Stimulated activated CD4-positive, alpha-beta T cell treated with anti-CD3 and anti-CD28 coated beads, Interleukin-1b, Interleukin-23, amount 100 ng/mL, for 1 hour (primary cell): ENCODE measurements at places on chromosomes 2 and 18.

- no peak for DNase-seq
These were observed 27.1 kb upstream of the MAP3K20 start for GRCh38 chr2:173048522-173048896.

- DNase-seq = no peak
These were observed 13.3 kb downstream of the LYG2 start for GRCh38 chr2:99242151-99242550.

DNA sequence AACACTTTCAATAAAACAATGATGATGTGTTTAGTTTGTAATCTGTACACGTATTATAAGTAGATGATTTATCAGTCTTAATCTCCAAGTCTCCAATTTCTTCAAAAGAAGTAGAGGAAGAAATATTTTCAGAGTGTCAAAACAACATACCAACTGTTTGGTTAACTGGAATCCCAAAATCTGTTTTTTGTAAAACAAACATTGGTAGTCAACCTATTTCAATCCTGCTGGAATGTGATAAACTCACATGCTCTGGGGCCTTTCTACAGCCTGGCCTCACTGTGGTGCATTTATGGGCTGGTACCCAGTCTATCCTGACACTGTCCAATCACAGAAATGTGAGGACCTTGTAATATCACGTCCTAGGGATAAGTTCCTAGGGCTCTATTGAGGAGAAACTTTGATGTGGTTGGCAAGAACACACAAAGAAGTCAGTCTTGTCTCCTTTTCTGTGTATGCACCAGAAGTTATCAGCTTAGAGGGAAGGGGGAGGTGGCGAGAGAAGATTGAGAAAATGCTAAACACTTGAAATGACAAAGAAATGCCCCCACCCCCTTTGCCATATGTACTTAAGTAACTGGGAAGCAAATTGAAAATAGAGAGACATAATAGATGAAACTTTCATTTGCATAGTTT lies 47.2 kb downstream of the PRKRA start:
- no peak for DNase-seq

GRCh38 chr18:63783394-63783793 lies 8.2 kb downstream of the SERPINB7 start:
- no peak for DNase-seq

DNA sequence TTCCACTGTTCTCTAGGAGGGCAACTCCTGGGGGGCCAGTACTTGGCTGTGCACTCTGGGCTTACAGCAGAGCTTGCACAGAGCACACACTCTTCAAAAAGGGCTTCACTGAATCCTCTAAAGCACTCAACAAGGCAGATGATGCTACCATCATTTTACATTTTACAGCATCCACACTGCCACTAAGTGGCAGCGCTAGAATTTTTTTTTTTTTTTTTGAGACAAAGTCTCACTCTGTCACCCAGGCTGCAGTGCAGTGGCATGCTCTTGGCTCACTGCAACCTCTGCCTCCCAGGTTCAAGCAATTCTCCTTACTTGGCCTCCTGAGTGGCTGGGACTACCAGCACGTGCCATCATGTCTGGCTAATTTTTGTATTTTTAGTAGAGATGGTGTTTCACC lies 8.6 kb downstream of the AMMECR1L start:
- no peak for DNase-seq

DNA sequence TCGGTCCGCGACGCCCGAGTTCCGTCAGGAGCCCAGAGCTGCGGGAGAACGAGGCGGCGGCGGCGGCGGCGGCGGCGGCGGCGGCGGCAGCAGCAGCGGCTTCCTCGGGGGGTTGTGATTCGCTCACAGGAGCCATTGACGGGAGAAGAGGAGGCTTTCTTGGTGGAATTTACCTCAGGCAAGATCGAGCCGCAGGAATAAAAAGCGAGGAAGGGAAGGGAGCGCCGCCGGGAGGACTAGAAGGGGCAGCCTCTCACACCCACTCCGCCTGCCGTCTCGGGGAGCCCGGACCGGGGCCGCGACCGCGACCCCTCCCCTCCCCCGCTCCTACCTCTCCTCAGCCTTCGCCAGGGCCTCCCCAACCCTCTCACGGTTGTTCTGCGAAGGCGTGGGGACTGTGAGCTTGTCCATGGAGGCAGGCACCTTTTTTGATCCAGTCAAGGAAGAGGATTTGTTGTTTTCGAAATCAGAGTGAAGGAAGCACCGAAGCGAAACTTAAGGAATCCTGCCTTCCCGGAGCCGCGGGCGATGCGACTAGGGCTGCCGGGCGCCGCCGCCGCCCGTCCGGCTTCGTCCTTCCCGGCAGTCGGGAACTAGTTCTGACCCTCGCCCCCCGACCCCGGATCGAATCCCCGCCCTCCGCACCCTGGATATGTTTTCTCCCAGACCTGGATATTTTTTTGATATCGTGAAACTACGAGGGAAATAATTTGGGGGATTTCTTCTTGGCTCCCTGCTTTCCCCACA lies 506 bp downstream of the BMPR2 start:
- no peak for DNase-seq

DNA sequence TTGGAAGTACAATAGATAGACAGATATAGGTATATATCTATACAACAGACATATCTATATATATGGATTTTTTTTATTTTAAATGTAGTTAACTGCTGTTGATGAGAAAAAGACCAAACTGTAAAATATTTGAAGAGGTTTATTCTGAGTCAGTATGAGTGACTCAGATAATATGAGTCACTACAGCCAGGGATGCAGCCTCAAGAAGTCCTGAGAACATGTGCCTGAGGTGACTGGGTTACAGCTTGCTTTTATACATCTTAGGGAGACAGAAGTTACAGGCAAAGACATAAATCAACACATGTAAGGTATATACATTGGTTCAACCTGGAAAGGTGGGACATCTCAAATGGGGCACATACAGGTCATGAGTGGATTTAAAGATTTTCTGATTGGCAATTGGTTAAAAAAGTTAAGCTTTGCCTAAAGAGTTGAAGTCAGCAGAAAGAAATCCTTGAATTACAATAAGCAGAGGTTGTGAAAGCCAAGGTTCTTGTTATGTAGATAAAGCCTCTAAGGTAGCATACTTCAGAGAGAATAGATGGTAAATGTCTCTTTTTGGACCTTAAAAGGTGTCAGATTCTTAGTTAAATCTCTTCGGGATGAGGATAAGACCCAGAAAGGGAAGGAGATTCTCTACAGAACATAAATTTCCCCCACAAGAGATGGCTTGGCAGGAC lies 149.9 kb downstream of the RBM43 start:
- DNase-seq = no peak

DNA sequence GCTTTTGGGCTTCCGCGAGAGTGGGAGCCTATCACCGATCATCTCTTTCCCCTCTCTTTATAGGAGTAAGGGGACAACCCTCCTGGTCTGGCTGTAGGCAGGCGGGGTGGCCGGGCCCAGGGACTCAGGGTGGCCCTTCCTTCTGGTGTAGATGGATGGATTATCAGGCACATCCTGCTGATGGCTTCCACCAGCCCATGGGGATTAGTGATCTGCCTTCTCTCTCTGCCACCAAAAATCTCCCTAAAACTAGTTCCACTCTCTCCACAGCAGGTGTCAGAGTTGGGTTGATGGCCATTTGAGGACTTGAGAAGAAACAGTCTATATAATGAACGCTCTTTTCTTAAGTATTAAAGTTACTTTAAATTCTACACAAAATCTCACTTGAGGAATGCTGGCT lies 37.4 kb downstream of the NCK2 start:
- no peak for DNase-seq

- DNase-seq = no peak
These were observed 501.8 kb upstream of the SALL3 start for GRCh38 chr18:78477840-78478239.

DNA sequence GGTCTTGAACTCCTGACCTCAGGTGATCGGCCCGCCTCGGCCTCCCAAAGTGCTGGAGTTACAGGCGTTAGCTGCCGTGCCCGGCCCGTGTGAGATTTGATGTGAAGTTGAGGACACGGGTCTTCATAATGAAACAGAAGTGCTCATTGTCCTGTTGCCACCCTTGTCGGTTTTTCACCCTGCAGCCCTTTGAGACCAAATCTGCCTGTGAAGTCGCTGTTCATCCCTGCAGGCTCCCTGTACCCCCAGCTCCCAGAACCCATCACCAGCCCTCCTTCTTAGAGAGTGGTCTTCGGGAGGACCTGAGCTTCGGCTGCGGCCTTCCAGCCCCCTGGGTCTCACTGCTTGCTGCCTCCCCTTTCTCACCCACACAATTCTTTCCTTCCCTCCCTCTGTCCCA lies 325.2 kb downstream of the GBX2 start:
- DNase-seq = no peak

DNA sequence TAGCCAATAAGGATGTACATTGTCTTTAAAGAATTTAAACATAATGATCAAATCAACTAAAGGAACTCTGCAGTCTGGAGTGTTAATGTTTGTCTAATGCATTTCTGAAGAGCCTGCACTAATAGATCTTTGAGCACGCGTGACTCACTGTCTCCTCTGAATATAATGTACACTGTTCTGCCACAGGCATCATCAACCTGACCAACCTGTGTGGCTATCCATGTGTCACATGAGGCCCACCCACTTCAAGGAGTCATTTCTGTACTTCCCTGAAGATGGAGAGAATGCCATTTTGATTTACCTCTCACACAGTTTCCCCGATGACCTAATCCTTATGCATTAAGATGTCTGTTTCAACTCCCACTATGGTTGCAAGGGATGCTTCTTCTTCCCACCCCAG lies 434.0 kb upstream of the SPHKAP start:
- DNase-seq = no peak

DNA sequence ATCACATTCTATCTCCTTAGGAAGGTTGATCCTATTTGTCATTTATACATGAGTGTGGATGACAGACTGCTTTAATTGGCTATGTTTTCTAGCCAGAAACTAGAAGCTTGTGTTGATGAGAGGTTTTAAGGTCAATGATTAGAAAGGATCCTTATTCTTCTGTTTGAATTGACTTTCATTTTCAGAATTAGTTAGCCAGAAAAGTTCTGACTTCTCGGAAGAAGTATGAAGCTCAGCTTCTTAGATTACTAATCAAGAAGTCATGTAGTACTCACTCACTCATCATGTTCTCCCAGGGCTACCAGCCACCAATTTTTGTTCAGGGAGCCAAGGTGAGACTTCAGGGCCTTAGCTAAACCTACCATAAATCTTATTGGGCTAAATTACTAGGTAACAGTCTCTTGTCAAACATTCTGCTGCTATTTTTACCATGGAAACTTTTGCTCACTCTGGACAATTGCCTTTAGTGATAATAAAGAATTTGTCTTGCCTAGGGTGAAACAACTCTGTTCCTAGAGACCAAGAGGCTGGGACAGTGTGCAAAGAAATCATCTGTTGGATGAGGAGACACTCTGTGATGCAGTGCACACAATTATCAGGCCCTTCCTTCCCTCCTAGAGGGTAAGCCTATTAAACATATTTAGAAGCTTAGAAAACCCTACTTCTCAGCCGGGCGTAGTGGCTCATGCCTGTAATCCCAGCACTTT lies 111.6 kb upstream of the DNMT3A start:
- DNase-seq = no peak

GRCh38 chr18:71505526-71505925 lies 1038.6 kb downstream of the CBLN2 start:
- no peak for DNase-seq

GRCh38 chr2:177906041-177906718 lies 166.4 kb downstream of the PDE11A start:
- no peak for DNase-seq

DNA sequence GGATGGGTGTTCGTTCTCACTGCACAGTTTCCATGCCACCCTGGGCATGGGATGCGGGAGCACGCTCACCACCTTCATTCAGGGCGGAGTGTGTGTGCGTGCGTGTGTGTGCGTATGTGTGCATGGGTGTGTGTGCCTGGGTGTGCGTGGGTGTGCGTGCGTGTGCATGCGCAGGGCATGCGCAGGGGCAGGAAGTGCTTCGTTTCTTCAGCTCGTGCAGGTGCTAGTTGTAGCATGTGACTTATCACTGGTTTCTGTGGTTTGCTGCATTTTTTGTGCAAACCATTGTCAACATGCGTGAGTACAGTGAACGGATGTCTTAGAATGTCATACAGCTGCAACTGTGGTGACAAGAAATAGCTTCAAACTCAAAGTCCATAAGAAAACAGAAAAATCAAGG lies 179.5 kb downstream of the PTGR3 start:
- DNase-seq = no peak

- no peak for DNase-seq
These were observed 426.1 kb downstream of the PARD3B start for GRCh38 chr2:204971206-204971907.

DNA sequence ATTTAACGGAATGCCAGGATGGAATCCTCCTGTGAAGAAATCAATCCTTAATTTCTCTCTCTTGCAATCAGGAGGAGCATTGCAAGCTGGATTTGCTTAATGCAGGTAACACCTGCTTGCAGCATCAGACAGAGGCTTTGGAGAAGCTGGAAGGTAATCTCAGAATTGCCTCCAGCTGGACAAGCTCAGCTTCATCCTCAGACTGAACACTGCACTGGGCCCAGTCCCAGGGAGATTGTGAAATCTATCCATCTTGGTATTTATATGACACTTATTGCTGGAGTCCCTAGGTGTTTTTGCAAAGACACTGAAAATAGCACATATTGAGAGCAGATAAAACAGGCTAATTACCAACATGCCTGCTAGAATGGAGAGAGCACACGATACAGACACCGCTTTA lies 179.4 kb upstream of the SESTD1 start:
- DNase-seq = no peak

DNA sequence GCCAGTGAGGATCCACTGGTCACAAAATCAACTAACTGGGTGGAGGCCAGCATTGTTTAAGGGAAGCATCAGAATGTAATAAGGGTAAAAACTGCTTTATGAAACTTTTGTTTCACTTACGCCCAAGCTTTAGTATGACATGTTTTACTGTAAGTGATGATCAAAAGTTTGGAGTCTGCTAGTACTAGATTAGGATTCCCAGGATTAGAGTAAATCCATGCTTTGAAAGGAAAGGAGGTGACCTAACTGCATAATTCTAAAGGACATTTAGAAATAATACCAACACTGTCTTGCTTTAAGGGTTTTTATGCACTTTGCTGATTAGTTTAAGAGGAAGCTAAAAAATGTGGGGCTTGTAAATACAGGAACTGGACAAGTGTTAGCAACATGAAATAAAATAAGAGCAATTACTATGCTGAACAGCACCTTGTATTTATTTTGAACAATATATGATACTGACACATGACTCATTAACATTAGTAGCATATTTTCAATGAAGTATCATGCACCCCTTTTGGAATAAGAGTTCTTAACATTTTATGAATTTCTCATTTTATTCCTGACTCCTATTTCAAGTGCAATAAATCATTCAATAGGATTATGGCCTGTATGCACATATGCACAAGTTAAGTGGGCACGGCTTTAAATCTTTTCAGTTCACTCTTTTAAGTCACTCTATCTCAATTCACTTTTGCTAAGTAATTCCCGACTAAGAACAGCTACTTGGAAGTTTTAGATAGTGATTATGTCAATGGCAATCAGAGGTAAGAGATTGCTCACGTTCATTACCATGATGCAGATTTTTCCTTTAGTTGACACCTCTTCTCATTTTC lies 62.5 kb downstream of the STK39 start:
- no peak for DNase-seq

DNA sequence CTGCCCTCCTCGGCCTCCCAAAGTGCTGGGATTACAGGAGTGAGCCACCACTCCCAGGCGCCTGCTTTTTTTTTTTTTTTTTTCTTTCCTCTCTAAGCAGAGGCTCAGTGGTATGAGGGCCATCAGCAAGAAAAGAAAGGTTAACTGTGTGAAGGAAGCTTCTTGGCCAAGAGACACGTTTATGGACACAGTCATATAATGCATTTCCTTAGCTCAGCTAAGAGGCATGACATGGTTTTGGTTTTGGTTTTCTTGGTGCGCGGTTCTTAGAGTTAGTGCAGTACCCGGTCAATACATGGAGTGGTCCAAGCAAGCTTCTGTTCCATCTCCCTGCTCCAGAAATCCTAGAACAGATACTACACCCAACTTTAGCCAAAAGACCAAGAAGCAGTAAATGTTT lies 42.6 kb downstream of the RALBP1 start:
- no peak for DNase-seq
